ENCODE measurements at places on chromosomes 6 and 20. TPM values are rescaled to one million over a fixed set of nuclear protein-coding genes. Genes with fewer than 3 reads are reported as not detected.

Gene TAGAP
- not detected for total RNA-seq

Gene CDH26
- 0.47 TPM for total RNA-seq

Gene MTG2
- total RNA-seq: 19.3 TPM

Gene C6orf163
- total RNA-seq: 1.0 TPM

Gene TRIM31
- total RNA-seq: not detected

Gene BPHL
- total RNA-seq: 14.2 TPM

Gene TGM3
- not detected for total RNA-seq

Gene SRMS
- not detected for total RNA-seq

Gene L3MBTL3
- 54.7 TPM for total RNA-seq

Gene OTOR
- not detected for total RNA-seq

Gene CAGE1
- total RNA-seq: under 0.01 TPM

Gene SPATS1
- not detected for total RNA-seq
